ENCODE measurements at places on chromosomes 3 and 15.

DNA sequence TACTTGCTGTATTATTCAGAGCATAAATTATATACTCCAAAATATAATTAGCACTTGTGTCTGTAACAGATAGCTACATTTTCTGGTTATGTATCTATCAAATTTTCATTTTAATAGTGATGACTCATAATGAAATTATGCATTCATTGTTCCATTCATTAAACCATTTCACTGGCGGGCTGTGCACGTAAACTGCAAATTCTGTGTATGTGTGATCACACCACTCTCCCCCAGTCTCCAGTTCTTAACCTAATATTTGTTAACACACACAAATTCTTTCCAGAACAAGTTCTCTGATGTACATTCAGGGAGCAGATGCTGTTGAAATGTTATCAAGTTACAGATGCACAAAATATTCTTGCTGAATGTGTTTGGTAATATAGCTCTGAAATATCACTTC is 3.8 kb upstream of the KCNMB2 start:
- DNase-seq: no peak

DNA sequence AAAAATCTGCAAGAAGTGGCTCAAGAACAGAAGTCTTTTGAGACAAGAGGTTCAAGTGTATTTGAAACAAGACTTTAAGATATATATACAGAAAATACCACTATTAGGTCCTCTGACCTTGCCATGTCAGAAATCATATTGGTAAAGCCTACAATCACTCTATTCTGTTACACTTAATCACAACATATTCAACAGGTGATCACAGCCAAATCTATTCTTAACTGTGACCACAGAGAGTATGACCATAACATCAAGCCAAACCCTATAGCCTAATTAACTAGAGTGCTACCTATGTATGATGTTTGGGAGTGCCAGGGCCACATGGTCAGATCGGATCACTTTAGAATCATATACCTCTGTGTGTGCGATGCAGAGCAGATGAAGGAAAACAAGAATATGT is 2.2 kb downstream of the DNAJC19 start:
- no peak for DNase-seq

GRCh38 chr3:64686446-64686908 is 1.3 kb downstream of the ADAMTS9 start:
- DNase-seq: no peak

DNA sequence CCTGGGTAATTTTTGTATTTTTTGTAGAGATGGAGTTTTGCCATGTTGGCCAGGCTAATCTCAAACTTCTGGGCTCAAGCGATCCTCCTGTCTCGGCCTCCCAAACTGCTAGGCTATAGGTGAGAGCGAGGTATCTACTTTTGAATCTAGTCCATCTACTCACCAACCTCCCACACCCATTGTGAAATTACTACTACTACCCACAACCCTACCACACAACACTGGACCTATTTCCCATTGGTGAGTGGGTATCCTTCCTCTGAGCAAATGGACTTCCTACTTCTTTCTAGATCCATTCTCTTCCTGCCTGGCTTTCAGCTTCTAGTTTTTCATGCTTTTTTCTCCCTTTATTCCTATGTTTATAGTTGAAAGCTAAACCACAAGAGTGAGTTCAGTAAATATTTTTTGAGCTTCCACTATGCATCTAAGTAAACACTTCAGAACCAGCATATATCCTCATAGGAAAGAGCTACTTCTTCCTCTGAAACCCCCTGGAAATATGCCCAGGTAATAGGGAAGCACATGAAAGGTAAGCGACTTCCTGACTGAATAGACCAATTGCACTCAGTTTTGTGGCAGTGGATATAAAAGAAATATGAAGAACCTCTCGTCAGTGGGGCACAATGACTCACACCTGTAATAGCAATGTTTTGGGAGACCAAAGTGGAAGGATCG is 39.1 kb downstream of the MYO1E start:
- no peak for DNase-seq

- DNase-seq: no peak
Observed at GRCh38 chr3:105733356-105733755, 135.5 kb downstream of the CBLB start.

DNA sequence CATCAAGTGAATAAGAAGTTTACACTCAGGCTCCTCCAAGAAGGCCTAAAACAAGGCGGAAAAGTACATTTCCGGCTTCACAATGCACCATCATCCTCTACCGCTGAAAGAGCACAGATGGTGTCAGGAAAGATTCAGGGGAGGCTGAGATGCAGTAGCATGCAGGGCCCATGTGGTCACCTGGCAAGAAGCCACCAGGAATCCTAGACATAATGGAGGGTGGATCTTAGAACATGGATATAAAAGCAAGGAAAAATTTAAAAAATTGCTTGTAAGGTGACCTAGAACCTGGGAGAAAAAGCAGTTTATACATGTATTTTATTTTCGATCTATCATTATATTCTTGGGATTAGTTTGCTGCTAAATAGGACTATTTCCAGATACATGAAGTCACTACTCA is 21.9 kb upstream of the OTOL1 start:
- DNase-seq: no peak

DNA sequence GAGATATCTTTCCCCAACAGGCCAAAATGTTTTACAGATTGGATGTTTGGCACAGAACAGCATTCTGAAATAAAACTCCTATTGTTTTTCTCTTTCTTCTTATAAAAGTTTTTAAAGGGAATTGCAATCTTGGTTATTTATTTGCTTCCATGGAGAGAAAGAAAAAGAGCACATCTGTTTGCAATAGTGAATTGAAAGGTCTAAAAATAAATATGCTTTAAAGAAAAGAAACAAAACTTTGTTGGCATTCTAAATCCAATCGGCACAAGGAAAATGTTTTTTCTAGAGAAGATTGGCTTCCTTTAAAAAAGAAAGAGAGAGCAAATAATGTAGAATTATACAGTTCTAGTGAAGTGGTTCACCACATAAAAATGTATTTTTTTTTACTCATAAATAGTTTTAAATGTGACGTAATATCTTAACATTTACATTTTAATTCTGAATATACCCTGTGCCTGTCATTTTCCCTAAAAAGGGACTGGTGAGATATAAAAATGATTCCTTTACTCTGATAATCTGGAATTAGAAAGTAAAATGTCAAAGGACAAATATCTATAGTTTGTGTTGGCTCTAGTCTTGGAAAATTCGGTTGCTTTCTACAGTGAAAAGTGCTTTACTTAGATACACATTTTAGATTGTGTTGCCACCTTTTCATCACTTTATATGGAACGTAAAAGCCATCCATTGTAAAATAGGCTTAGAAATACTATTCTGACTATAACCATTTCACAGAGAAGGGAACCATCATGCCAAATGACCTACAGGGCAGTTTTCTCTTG is 257.4 kb upstream of the CBLB start:
- no peak for DNase-seq

DNA sequence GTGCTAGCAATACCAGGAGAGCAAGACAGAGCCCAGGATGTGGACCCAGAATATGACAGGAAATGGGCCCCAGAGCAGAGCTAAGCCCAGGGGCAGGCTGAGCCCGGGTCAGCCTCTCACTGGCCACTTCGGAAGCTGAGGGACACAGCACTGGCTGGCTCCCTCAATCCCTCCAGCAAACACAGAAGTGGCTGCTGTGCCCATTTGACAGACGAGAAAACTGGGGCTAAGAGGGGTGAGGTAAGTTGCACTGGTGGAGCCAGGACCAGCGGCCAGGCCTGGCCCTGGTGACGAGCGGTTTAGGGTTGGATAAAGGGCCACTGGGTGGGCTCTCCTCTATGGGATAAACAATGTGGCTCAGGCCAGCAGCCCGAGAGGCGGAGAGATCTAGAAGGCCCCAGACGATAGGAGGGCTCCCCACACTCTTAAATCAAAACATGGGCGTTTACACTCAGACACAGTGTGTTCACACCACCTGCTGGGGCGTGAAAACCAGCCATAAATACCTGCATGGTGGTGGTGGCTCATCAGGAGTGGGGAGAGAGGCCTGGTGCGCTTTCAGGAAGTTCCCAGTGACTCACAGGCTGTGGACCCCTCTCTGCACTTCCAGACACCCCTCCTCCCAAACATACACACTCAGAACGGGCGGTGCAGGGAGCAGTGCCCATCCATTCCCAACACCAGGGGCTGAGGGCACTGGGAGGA is 12.0 kb upstream of the LINGO1 start:
- no peak for DNase-seq

DNA sequence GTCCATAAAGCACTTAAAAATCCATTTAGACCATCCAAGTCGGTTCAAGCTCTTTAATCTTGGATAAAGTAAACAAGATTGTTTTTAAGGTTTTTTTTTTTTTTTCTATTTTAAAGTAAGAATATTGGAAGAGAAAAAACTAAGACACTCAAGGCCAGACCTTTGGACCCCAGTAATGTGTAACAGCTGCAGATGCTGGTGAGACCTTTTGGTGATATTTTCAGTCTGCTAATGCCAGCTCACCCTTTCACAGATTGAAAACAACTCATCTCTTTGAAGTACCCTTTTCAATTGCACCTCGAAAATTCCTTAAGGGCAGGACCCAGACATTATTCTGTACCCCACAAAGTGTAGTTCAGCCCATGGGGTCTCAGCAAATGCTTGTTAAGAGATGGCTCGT is 260.7 kb upstream of the CTNNB1 start:
- DNase-seq: no peak

- no peak for DNase-seq
Observed at GRCh38 chr3:191263850-191264249, 64.8 kb downstream of the OSTN start.

DNA sequence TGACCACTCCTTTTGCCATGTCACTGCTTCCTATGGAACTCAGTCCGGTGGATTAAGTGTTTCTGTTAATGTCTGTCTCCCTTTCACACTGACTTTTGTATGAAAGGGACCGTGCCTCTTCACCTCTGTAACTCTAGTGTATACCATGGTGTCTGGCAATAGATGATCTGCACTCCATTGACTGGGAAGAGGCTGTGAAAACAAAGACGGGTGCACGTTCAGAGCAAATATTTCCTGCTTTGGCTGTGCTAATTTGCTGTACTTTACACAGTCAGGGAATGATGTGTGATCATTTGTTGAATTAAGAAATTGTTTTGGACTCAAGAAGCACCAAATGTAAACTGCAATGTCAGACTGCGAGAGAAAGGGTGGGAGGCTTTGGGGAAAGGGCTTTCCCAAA is 315.2 kb downstream of the RORA start:
- no peak for DNase-seq

- no peak for DNase-seq
Observed at GRCh38 chr15:59160880-59161593, 45.6 kb upstream of the LDHAL6B start.

DNA sequence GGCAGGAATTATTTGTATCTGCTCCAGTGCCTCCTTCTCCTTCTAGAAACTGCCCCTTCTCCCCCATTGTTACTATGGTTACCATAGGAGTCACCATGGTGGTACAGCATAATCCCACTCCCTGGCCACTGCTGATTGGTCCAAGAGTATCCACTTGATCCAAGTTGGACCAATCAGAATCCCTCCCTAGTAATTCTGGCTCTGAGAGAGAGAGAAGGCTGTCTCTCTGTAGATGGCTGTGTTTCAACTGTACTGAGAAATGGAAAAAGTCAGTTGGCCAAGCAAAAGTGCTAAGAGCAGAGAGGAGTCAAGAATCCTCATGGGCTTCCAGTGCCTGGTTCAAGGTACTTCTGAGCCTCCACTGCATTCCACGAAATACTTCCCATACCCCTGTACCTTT is 120.6 kb upstream of the SPATA12 start:
- no peak for DNase-seq

DNA sequence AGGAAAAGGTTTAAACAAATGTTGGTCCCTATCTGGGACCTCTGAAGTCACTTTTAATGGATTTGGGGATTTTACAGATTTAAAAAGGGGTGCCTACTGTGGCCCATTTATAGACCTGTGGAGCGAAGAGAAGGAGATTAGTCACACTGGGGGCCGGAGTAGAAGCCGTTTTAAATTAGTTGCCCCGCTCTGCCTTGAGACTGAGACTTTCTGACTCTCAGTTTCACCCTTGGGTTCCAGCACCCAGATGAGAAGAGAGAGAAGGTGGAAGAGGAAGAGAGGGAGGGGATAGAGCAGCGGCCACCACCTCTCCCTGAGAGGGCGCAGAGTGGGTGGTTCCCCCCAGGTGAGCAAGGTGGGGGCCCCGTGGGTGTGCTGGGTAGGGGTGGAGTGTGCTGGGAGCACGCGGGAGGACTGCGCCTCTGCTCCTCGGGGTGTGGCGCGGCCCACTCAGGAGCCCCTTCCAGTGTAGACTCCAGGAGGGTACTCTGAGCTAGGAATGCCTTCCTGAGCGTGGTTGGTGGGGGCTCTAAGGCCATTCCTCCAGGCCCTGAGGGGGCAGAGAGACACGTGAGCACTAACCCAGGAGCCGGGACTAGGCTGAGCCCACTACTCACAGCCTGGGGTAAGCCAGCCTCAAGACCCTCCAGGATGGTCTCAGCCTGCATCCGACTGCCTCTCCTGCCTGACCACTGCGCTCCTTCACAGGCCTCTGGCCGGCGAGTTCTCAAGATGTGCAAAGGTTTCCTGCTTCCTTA is 32.6 kb upstream of the RAB6B start:
- DNase-seq: no peak

DNA sequence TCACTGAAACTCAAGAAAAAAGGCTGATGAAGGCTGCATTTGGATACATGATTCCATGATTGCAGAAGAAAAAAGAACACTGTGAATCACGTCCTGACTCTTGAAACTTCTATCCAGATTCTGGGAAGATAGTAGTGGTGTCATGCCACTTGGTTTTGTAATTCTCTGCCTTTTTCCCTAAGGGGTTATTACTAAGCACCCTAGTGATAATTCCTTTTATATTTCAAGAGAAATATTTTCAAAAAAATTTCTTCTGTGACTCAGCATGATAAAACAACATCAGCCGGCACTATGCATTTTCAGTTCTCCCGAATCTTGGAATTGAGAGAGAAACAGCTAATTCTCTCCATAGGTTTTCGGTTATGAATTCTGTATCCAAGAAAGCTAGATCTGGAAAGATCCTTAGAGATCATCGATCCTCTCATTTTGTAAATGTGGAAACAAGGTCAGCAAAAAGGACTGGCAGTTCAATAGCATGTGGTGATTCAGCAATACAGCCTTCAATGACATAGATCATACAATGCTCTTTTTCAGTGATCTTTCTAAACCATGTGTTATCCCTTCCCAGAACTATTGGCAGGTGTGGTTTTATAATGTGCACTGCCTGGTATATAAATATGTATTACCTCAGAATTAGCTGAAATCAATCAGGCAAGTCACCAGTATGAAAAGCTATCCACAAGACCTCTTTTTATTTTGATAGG is 42.6 kb upstream of the TP63 start:
- no peak for DNase-seq

DNA sequence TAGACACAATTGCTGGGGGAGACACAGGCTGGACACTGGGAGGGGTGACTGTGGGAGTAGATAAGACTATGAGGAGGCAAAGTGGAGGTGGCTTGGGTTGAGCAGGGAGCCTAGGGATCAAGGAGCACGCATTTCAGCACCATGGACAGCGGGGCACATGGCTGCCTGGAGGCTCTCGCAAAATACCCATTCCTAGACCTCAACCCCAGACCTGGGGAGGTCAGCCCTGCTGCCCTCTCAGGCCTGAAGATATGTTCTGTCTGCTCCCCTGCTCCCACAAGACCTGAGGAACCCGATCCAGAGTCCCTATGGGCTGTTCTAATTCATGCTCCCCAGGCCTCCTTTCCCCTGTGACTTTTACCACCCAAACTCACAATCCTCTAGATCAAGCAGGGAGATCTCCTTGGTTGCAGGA is 16.0 kb upstream of the CPEB1 start:
- peak; percentile 33 for DNase-seq
